ENCODE measurements at places on chromosomes 2 and 18. TPM values are rescaled to one million over a fixed set of nuclear protein-coding genes. Genes with fewer than 3 reads are reported as not detected.

- no peak for DNase-seq
Observed at GRCh38 chr2:129710670-129711495, 268.6 kb upstream of the RAB6C start.

- peak; percentile 25 for DNase-seq
Observed at GRCh38 chr18:48675352-48675761, 136.5 kb downstream of the CTIF start.

DNA sequence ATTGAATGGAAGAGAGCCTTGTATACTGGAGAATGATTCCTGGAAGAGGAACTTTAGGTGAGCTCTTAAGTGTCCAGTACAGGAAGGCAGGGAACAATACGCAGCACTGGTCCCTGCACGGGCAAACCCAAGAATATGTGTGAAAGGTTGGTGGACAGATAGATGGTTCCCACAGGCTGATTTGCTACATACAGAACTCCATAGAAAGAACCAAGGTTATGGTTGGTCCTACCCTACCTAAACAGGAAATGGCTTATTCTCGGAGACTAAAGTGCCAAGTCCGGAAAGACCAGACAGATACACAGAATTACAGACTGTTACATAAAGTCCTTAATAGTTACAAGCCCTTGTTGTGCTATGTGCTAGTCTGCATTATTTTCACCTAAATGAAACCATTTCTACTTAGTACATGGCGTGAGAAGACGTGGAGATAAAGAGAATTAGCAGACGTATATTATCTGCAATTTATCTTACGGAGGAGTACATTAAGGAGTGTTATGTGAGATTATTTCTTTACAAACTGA is 1.2 kb downstream of the REV1 start:
- DNase-seq = no peak

Gene PROKR1
- total RNA-seq = not detected

DNA sequence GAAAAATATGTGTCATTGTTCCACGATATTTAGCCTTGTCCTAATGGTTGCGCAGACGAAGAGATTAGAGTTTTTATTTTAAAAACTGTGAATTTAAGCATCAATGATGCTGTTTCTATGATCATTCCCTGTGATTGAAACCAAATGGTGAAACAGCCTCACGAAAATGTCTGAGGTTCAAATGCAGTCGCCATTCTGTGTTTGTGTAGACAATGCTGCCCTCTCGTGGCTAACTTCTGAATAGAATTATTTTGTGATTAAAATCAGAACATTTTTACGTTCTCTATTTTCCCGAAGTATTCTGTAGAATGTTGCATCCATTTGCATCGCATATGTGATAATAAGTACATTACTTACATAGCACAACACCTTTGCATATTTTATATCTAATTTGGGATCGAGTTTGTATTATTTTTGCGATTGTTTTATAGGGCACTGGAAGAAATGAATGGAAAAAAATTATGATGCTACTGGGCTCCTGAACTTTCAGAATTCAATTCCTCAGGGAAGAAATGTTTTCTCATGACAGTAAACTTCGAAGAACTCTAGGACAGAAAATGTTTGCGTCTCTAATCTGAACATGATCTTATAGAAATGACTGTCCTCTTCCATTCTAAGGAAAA is 54.8 kb upstream of the CREB1 start:
- DNase-seq = no peak

Gene PSMA8
- total RNA-seq = not detected

- no peak for DNase-seq
Observed at GRCh38 chr2:45774688-45775244, 123.3 kb downstream of the PRKCE start.

GRCh38 chr2:70790136-70790828 is at the start of gene FIGLA:
Gene FIGLA, minus strand, starts transcription at chr2:70790643. Its CDS starts 5 bp downstream, at chr2:70790638.
- DNase-seq = no peak

DNA sequence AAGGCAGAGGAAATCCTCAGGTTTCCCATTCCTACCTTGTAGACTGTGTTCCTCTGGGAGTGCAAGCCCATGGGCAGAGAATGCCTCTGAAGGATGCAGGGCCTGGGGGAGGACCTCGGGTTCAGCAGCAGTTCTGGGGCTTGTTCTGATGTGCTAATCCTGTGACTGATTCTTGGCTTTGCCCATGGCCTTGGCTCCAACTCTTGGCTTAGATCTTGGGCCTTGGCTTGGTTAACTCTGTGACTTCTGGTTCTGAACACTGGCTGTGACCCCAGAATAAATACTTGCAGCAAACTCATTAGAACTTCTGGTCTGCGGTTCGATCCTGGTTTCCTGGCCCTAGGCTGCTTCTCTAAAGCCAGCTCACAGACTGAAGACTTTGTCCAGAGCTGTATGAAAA is 366.9 kb upstream of the ZEB2 start:
- DNase-seq = no peak

DNA sequence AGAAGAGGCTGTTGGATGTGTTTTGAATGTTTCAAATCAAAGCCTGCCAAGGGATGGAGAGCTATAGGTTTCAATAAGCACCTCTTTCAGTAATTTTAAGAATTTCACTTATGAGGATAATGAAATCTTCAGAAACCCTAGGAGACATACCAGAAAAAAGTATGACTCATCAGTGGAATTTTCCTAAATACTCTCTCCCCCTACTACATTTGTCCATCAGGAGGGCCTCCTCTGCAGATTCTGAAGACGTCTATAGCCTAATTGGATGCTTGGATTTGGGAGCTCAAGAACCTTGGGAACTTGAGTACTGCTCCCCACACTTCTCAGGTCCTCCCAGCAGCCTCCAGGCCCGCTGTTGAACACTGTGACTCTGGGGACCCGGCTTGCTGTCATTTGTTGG is 374.3 kb downstream of the SLC4A3 start:
- DNase-seq = no peak

GRCh38 chr18:10604182-10604581 is 78.4 kb downstream of the NAPG start:
- no peak for DNase-seq

DNA sequence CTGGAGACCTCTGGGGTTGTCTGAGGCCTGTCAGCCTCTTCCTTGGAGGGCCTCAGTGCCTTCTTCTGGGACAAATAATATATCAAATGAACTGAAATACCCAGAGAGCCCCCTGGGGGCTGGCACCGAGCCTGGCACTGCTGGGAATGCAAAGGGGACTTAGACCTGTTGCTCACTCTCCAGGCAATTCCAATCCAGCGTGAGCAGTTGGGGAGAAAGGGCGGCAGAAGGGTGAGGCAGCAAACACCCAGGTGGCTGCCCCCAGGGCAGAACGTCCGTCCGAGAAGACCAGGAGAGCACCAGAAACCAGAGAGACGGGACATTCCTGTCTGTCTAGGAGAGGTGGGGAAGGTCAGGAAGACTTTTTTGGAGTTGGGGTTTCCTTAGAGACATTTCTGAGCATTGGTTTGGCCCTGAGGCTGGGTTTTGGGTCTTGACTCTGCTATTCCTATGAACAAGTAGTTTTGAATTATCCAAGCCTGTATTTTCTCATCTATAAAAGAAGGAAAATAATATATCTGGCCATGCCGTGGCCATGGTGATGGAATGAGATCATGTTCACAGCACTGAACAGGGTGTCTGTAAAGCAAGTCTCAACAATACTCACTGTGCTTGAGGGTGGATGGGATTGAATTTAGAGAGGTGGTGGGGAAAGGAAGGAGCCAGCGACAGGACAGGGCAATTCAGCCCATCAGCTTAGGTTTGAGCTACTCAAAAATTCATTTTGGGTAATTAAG is 44.3 kb upstream of the ZBTB7C start:
- DNase-seq = no peak

- no peak for DNase-seq
Observed at GRCh38 chr2:164523009-164523408, 98.3 kb downstream of the GRB14 start.
